ENCODE measurements at places on chromosomes 7 and 10.

DNA sequence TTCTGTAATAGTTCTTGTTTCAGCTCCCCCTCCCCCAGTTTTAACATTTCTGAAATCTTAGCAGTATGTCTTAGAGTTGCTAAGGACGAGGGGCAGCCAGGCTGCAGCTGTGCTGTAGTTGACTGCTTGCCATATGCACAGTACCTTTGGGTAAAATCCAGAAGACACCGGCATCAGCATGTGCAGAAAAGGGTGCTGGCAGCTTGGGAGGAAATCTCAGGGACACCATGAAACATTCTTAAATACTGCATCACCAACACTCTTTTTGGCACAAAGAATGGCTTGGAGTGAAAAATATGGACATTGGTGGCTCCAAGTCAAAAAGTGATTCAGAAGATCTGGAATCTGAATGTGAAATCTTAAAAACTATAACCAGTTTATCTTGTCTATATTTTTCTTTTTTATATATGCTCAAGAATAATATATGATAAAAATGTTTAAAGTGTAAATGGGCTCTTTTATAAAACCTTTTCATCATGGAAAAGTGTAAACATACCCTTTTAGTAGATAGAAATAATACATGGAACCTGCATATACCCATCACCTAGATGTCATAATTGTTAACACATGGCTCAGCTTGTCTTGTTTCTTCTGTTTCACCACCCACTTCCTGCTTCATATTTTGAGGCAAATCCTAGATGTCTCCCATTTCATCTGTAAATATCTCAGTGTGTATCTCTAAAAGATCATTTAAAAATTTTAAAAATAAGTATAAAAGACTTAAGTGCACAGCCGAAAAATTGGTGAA is 34.4 kb upstream of the ARMS2 start:
- no peak for DNase-seq

GRCh38 chr10:20105236-20105635 is 289.0 kb downstream of the PLXDC2 start:
- DNase-seq: no peak

- no peak for DNase-seq
Measured at GRCh38 chr7:40306596-40306995, 171.8 kb downstream of the SUGCT start.

DNA sequence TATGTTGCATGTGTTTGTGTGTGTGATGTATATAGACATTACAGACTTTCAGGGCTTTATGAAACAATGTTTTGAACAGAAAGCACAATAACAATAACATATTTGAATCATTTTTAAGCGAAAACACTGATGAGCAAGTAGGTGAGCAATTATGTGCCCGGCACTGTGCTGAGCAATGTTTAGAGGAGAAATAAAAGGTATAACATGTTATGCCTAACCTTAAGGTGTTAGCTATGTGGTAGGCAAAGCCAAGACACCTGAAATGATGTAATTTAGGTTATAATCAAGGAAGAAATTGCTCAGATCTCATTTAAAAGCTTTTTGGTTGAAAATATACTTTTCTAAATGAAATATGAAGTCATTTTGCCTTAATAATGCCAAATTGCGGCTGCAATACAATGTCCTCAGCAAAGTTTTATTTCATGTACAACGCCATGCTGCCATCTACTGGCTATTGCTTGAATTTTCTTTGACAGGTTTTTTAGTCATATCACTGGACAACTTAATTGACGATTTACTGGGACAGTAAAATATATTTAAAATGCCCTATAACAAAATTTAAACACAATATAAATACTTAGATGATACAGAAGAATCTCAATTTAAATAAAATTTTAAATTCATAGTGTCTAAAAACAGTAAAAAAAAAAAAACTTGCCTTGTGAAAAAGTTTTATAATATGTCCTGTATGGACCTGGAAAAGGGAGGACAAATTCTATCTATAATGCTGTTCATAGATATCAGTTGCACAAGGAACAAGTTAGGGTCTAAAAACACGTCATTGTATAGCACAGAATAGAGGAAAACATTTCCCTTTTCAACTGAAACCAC is 131.1 kb upstream of the CDK1 start:
- peak; percentile 22 for DNase-seq

- DNase-seq: no peak
Measured at GRCh38 chr10:86362129-86362527, 4.5 kb downstream of the GRID1 start.

DNA sequence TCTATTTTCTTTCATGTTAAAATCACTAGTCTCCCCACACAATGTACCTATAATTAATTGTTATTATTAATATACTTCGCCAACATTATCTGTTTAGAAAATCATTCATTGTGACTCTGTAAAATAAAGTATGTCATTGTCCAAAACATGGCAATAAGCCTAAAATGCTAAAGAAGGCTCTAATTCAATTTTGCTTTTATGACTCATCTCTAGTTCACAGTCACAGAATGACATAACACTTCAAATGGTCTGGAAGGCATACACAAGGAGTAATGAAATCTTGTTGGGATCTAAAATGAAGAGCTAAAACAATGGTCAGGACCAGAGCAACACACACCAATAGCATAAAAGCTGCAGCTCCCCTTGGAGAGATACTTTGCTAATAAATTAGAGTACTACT is 505.8 kb downstream of the GPAM start:
- DNase-seq: no peak

DNA sequence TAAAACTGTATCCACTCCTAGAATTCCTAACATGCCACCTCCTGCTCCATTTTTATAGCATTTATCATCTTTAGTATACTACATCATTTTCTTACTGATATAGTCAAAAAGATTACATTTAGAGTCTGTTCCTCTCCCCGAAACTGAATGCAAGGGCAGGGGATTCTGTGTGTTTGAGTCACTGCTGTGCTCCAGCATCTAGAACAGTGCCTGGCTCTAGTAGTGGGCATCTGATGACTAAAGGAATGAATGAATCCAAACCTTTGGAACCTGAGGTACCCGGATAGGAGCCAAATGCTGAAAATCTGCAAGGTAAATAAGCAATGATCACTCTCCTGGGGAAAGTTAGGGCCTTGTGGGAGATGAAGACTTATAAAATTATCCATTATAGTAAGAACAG is 18.9 kb downstream of the GOT1 start:
- DNase-seq: no peak

DNA sequence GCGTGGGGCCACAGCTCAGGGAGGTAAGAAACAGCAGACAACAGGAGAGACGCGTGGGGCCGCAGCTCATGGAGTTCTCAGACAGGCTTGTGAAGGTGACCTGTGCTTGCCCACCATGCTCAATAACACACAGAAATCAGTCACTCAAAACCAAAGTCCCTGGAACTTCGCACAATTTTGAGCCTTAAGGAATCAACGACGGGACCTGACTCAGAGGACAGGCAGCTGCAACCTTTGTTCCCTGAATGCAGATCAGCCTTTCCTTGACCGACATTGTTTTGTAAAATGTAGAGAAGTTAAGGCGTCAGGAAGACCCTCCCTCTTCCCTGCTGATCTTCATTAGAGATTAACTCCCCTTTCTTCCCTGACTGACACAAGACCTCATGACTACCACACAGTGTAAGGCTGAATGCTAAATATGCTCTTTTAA is 8.5 kb upstream of the KNDC1 start:
- no peak for DNase-seq

DNA sequence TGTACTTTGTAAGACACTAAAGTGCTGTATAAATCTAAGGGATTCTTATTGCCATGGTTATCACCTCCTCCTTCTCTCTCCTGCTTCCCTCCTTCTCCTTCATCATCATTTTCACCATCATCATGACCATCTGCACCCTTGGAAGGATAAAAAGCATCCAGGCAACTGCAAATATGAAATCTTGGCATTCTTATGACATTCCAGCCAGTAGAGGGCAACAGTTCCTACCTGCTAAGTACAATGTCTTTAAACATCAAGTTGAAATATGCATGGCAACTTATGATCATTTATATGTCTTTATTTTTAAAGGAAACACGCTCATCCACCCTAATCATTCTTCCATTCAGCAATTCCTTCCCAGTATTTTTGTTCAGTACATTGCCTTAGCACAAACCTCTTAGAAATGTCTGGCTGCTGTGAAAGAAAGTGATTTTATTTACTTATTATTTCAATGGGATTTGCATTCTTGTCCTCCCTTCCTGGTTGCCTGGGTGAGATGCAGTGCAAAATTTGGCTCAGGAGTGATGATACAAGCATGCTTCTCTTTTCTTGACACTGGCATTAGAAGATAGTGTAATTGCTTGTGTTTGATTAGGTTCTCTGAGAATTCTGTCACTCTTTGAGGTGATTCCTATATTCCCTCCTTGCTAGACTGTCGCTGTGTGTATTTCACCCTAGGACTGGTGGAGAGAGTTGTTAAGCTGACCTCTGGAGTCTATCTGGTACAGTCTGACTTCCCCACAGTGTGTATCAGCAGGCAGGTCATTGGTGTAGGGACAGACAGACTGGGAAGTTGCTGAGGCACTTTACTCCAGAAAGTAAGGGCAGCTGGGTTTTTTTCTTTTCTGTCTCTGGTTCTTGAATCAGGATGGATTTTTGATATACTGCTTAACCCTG is 188.5 kb upstream of the BMPER start:
- DNase-seq: no peak

GRCh38 chr7:81516898-81517297 is 252.9 kb downstream of the HGF start:
- no peak for DNase-seq

DNA sequence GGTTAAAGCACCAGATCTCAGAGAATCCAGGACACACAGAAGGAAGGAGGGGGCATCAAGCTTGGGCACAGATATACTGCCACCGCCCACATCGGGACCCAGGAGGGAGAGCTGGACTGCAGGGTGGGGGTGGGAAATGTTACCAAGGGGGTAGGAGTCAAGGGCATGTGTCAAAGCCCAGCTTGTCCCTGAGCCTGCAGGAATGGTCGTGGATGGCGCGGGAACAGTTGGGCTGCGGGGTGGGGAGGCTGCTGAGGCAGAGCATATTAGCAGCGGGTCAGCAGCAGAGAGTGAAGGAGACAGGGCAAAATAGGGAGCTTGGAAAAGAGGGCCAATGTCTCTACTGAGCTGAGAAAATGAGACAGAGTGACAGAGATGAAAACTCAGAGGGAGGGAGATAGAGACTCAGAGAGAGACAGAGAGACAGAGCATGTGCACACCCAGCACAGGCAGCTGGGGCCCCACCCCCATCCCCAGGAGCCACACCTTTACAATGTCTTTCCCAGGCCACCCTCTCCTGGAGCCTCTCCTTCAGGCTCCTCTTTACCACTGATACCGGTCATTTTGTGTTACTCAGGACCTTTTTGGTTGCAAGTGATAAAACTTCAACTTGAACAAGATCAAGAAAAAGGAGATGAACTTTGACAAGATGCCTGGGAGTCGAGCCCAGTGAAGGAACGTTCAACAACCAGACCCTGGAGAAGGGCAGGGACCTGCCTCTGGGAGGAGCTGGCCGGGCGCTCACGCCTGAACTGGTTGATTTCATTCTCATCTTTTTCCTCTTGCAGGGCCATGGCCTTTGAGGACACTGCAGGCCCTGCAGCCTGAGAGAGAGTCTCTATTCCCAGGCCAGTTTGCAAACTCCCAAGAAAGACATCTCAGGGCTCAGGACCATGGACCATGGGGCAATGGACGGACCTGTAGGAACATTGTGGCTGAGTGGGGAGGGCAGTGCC is 50.0 kb downstream of the AOC1 start:
- peak; percentile 67 for DNase-seq

- no peak for DNase-seq
Measured at GRCh38 chr7:82053453-82054032, 283.7 kb upstream of the HGF start.

- DNase-seq: no peak
Measured at GRCh38 chr7:50246551-50246950, 58.0 kb upstream of the IKZF1 start.

- DNase-seq: no peak
Measured at GRCh38 chr7:139784648-139785047, 6.8 kb upstream of the HIPK2 start.

DNA sequence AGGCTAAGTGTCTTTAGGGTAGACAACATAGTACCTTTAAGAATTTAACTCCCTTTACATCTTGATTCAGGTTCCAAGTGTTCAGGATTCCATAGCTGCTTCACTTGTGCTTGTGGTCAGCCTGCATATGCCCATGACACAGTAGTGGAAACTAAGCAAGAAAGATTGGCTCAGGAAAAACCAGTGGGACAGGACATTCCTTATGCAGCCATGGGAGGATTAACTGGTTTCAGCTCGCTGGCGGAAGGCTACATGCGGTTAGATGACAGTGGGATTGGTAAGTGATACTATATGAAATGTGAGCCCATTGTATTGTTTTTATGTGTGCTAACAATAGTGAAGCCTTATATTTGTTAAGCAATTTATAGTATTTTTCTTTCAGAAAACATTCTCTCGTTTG is 11.3 kb downstream of the FAM221A start:
- no peak for DNase-seq

GRCh38 chr10:83925133-83925532 is 214.2 kb upstream of the GHITM start:
- no peak for DNase-seq

DNA sequence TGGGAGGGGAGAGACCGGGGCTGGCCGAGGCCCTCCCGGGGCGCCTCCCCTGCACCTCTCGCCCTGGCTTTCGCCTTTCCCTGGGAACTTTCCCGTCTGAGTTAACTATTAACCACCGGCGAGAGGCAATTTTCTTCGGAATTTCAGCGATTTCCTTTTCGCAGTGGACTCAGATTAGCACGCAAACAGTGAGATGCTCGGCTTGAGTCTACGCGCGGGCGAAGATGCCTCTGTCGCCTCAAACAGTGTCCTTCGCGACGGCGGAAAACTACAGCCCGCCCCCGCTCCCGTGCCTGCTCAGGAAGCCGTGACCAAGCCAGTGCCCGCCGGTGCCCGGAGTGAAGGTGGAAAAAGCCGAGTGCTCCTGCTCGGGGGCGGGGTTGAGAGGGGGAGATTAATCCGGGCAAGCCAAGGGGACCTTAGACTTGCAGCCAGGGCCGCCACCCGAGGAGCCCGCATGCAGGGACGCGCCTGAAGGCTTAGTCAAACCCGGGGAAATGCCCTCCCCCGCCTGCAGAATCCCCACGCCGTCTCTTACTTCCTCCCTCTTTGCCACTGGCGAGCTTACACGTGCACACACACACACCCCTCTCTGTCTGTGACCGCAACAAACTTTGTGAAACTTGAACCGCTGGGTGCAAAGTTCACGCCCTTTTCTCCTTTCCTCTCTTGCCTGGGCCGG is 14.5 kb upstream of the PAX2 start:
- DNase-seq: no peak

DNA sequence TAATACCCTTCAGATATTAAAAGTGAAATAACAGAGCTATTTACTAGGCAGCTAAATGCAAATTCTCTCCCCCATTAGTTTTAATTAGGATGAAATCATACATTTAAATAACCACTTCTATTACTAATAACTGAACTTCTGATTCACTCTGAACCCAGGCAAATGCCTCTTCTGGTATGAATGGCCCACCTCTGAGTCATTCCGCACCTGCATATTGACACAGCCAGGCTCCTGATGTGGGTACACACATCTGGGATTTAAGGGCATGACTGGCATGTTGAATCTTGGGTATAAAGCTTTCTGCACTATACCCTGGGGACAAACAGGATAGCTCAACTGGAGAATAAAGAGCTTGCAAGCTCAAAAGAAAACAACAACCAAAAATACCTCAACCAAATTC is 140.9 kb downstream of the AUTS2 start:
- DNase-seq: no peak

- no peak for DNase-seq
Measured at GRCh38 chr7:32150589-32150988, 80.4 kb upstream of the PDE1C start.

GRCh38 chr10:125707541-125708468 is 11.7 kb upstream of the EDRF1 start:
- DNase-seq: no peak
